ENCODE measurements at places on chromosomes 4 and X. TPM values are rescaled to one million over a fixed set of nuclear protein-coding genes. Genes with fewer than 3 reads are reported as not detected.

HSFX4 gene
- not detected for total RNA-seq

AFF2 gene
- 3.4 TPM for total RNA-seq

RBMXL3 gene
- not detected for total RNA-seq

DUSP21 gene
- not detected for total RNA-seq

ANOS1 gene
- not detected for total RNA-seq

DNA sequence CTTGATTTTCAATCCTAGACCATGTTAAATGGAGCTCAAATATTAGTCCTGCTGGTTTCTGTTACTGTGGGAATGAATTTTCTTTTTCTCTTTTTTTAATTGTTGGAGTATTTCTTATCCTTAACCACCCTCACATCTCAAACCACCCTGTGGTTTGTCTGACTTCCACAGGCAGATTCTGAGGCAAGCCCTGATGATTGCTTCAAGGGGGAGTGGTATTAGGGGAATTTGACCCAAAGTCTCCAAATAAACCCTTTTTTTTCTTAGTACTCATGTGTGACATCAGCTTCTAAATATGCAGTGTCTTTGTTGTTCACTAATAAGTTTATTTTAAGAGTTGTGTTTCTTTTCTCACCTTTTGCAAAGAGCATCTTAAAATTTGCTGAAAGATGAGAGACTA, 810.3 kb downstream of the IL1RAPL1 start:
- no peaks in the 10 kb centered on the region for H3K36me3 ChIP-seq
- no peak overlapping the region for H3K27ac ChIP-seq
- no peak for DNase-seq
- H3K27me3 ChIP-seq = no peaks in the 10 kb centered on the region
- H3K4me1 ChIP-seq = no peaks in the 10 kb centered on the region

GRCh38 chr4:833156-833555, 7.2 kb upstream of the CPLX1 start:
- H3K36me3 ChIP-seq = no peaks in the 10 kb centered on the region
- H3K27me3 ChIP-seq = peaks cover 10% of the 10 kb centered on the region
- no peak overlapping the region for H3K27ac ChIP-seq
- H3K4me3 ChIP-seq = no peak overlapping the region

GRCh38 chrX:42096265-42096920, 173.0 kb upstream of the CASK start:
- H3K36me3 ChIP-seq = no peaks in the 10 kb centered on the region
- no peaks in the 10 kb centered on the region for H3K27me3 ChIP-seq
- H3K4me3 ChIP-seq = no peak overlapping the region
- no peak for DNase-seq
- H3K4me1 ChIP-seq = peaks cover 9% of the 10 kb centered on the region
- H3K27ac ChIP-seq = no peak overlapping the region

GRCh38 chrX:70421618-70422017, 1.5 kb upstream of the GDPD2 start:
- no peaks in the 10 kb centered on the region for H3K36me3 ChIP-seq
- H3K4me1 ChIP-seq = no peaks in the 10 kb centered on the region
- no peak for DNase-seq

GRCh38 chr4:3750334-3750733, 15.9 kb upstream of the ADRA2C start:
- H3K4me1 ChIP-seq = no peaks in the 10 kb centered on the region
- no peak for DNase-seq
- no peaks in the 10 kb centered on the region for H3K36me3 ChIP-seq
- H3K27ac ChIP-seq = no peak overlapping the region
- peaks cover 25% of the 10 kb centered on the region for H3K27me3 ChIP-seq

DNA sequence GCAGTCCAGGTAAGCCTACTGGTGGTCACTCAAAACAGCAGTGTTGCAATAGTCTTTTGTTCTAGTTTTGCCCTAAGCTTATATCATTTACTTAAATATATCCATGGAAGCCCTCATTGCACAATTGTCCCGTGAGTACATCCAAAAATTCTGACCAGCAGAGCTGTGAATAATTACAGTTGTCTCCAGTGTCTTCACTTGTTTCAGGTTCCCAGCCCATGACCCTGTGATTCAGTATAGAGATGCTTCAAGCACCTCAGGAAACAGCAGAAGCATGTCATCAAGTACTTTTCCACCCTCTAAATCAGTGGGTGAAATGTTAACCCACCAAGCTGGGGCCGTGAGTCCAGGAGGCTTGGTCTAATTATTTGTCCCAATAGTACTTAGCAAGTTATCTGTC, 214.9 kb upstream of the RPS6KA3 start:
- H3K4me3 ChIP-seq = no peak overlapping the region
- H3K27me3 ChIP-seq = peaks cover 2% of the 10 kb centered on the region
- H3K4me1 ChIP-seq = no peaks in the 10 kb centered on the region
- no peak overlapping the region for H3K27ac ChIP-seq

- no peak for DNase-seq
- no peaks in the 10 kb centered on the region for H3K27me3 ChIP-seq
- no peak overlapping the region for H3K27ac ChIP-seq
Measured at GRCh38 chr4:123390846-123391456, 5.6 kb upstream of the SPRY1 start.

GRCh38 chrX:10393899-10394298, 226.5 kb downstream of the MID1 start:
- no peaks in the 10 kb centered on the region for H3K36me3 ChIP-seq
- no peak overlapping the region for H3K4me3 ChIP-seq
- peaks cover 20% of the 10 kb centered on the region for H3K4me1 ChIP-seq
- H3K27ac ChIP-seq = no peak overlapping the region
- no peak for DNase-seq

GRCh38 chr4:8330821-8331574, 61.4 kb downstream of the HTRA3 start:
- DNase-seq = no peak
- no peak overlapping the region for H3K4me3 ChIP-seq
- no peaks in the 10 kb centered on the region for H3K4me1 ChIP-seq
- H3K27ac ChIP-seq = no peak overlapping the region
- peaks cover 6% of the 10 kb centered on the region for H3K27me3 ChIP-seq

GRCh38 chr4:95415346-95415771, 133.4 kb downstream of the UNC5C start:
- no peak overlapping the region for H3K27ac ChIP-seq
- no peaks in the 10 kb centered on the region for H3K27me3 ChIP-seq

DNA sequence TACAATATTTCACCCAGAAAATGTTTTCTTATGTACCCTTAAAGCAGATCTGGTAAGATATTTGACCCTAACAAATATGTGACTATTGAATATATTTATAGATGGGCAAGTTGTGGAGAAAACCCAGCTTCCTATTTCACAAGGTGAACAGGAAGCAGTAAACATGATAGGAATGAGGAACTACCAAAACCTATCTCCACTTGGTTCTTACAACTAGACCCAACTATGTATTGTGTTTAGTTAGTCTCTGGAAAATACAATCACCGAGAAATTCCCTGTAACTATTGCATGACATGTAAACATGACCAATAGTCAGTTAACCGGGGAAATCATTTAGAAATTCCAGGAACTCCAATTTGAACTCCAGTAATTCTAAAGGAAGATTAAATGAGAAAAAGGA, 8.4 kb upstream of the RXFP1 start:
- H3K4me1 ChIP-seq = no peaks in the 10 kb centered on the region
- no peaks in the 10 kb centered on the region for H3K36me3 ChIP-seq
- no peak overlapping the region for H3K4me3 ChIP-seq
- H3K27ac ChIP-seq = no peak overlapping the region
- peaks cover 2% of the 10 kb centered on the region for H3K27me3 ChIP-seq

GRCh38 chrX:144819406-144819805, 427.9 kb upstream of the SPANXN1 start:
- H3K27me3 ChIP-seq = no peaks in the 10 kb centered on the region
- H3K27ac ChIP-seq = no peak overlapping the region
- no peaks in the 10 kb centered on the region for H3K36me3 ChIP-seq
- no peak for DNase-seq
- H3K4me1 ChIP-seq = no peaks in the 10 kb centered on the region
- H3K4me3 ChIP-seq = no peak overlapping the region

- no peaks in the 10 kb centered on the region for H3K27me3 ChIP-seq
- H3K4me3 ChIP-seq = no peak overlapping the region
- DNase-seq = no peak
- no peak overlapping the region for H3K27ac ChIP-seq
- H3K36me3 ChIP-seq = no peaks in the 10 kb centered on the region
Measured at GRCh38 chr4:19880206-19880605, 371.5 kb upstream of the SLIT2 start.

GRCh38 chrX:10199212-10199611, 42.4 kb downstream of the CLCN4 start:
- H3K4me1 ChIP-seq = peaks cover 30% of the 10 kb centered on the region
- H3K36me3 ChIP-seq = peaks cover 23% of the 10 kb centered on the region
- peak overlapping the region; percentile 86 for H3K27ac ChIP-seq
- H3K4me3 ChIP-seq = peak overlapping the region; percentile 55

- no peak overlapping the region for H3K27ac ChIP-seq
- peak; percentile 26 for DNase-seq
- no peaks in the 10 kb centered on the region for H3K36me3 ChIP-seq
- peak overlapping the region; percentile 80 for H3K4me3 ChIP-seq
- H3K4me1 ChIP-seq = peaks cover 26% of the 10 kb centered on the region
Measured at GRCh38 chr4:71187404-71188155, 151.2 kb upstream of the SLC4A4 start.

GRCh38 chr4:149896432-149896831, 80.8 kb upstream of the IQCM start:
- H3K4me1 ChIP-seq = no peaks in the 10 kb centered on the region
- no peaks in the 10 kb centered on the region for H3K36me3 ChIP-seq
- H3K27me3 ChIP-seq = no peaks in the 10 kb centered on the region
- no peak overlapping the region for H3K27ac ChIP-seq
- H3K4me3 ChIP-seq = no peak overlapping the region

DNA sequence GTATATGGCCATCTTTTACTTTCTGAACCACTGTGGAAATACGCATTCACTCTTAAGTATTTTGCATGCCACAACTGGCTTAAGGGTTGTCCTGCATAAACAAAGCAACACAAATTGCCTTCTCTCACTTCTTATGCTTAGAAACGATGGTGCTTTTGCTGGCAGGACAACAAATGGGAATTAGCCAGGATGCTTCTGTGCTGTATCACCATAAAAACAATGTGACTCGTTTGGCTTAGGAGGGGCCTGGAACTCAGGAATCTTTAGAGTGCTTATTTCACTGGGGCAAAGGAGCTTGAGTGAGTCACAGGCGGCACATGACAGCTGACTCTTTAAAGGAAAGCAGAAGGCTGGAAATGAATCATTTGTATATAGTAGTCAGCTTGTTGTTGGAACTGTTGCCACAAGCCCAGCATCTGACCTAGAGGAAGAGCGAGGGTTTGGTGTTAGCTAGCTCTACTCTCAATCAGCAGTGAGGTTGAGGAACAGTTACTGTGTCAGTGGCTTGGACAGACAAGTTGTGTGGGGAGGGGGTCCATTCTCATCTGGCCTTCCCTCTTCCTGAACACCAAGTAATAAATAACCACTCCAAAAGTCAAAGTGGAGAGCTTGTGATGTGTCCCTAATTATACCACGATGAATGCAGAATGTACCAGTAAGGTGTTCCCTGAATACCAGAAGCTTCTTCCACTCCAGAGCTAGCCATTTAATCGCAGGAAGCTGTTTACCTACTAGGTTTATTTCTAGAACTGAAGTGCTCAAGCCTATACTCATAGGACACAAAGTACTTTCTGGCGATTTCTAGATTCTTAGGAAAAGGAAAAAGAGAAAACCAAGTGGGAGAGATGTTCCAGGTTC, 293.1 kb downstream of the CAMK2D start:
- H3K4me3 ChIP-seq = no peak overlapping the region
- no peaks in the 10 kb centered on the region for H3K27me3 ChIP-seq
- H3K27ac ChIP-seq = no peak overlapping the region
- H3K36me3 ChIP-seq = peaks cover 54% of the 10 kb centered on the region

DNA sequence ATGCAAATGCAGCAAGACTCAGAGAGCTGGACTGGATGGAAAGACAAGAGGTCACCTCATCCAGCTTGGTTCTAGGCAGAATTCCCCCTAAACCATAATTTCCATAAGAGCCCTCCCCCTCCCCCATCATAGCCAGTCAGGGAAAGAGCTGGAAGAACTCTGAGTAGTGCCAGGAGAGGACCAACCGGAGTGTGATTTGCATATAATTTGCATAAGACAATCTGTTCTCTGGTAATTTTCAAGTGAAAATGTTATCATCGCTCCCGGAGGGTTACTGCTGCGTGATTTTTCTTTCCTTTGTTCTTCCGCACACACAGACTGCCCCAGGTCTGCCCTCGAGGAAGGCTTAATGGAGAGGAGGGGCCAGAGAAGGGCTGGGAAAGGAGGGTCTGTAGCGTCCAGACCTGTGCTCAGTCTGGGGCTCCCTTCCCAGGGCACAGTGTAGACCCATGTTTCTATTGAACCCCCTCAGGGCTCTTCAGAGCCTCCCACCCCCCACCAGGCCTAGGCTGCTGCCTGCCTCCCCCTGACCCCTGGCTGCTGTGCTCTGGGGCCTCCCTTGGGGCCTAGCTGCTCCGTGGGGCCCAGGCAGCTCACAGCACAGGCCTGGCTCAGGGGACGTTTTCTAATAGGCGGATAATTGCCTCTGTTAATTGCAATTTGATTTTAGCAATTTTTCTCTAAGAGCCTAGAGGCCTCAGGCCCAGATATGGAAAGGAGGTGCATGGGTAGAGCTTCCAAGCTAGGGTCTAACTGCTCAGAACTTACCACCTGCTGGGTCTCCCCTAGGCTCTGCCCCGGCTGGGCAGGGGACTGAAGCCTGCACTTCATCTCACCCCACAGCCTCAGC, 90.4 kb upstream of the PJA1 start:
- no peak overlapping the region for H3K27ac ChIP-seq
- H3K4me3 ChIP-seq = no peak overlapping the region
- H3K4me1 ChIP-seq = no peaks in the 10 kb centered on the region
- H3K27me3 ChIP-seq = no peaks in the 10 kb centered on the region
- no peaks in the 10 kb centered on the region for H3K36me3 ChIP-seq

- no peaks in the 10 kb centered on the region for H3K27me3 ChIP-seq
- no peak overlapping the region for H3K4me3 ChIP-seq
- no peaks in the 10 kb centered on the region for H3K4me1 ChIP-seq
- no peak for DNase-seq
- no peaks in the 10 kb centered on the region for H3K36me3 ChIP-seq
- no peak overlapping the region for H3K27ac ChIP-seq
Measured at GRCh38 chr4:16626945-16627344, 271.5 kb downstream of the LDB2 start.

GRCh38 chr4:108010167-108010566, 20.5 kb downstream of the HADH start:
- DNase-seq = no peak
- H3K27ac ChIP-seq = no peak overlapping the region
- peaks cover 38% of the 10 kb centered on the region for H3K36me3 ChIP-seq
- no peaks in the 10 kb centered on the region for H3K27me3 ChIP-seq

DNA sequence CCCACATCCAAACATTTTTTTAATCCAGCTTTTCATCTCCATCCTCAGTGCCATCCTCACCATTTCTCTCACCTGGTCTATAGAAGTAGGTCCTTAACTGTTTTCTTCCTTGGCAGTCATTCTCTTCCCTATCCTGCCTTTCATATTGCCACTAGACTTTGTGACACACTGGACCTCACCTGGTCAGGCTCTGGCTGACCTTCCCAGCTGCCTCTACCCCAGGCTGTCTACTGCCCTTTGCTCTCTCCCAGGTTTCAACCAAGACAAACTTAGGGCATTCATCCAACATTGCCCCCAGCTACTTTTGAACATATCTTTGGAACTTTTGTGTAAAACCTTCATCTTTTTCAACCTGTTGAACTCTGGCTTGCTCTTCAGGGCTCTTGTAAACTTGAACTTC, 39.8 kb downstream of the TRAPPC11 start:
- no peak overlapping the region for H3K4me3 ChIP-seq
- H3K36me3 ChIP-seq = peaks cover 83% of the 10 kb centered on the region
- no peak for DNase-seq
- no peaks in the 10 kb centered on the region for H3K4me1 ChIP-seq

- no peak overlapping the region for H3K27ac ChIP-seq
- no peak for DNase-seq
- no peaks in the 10 kb centered on the region for H3K27me3 ChIP-seq
- peaks cover 5% of the 10 kb centered on the region for H3K4me1 ChIP-seq
Measured at GRCh38 chrX:21408788-21409187, 34.6 kb downstream of the CNKSR2 start.

All from activated B cell treated with CpG ODN at 0.5 μM for 24 hours (primary cell).